ELR (cell line): ENCODE measurements at places on chromosomes 11 and 22.

DNA sequence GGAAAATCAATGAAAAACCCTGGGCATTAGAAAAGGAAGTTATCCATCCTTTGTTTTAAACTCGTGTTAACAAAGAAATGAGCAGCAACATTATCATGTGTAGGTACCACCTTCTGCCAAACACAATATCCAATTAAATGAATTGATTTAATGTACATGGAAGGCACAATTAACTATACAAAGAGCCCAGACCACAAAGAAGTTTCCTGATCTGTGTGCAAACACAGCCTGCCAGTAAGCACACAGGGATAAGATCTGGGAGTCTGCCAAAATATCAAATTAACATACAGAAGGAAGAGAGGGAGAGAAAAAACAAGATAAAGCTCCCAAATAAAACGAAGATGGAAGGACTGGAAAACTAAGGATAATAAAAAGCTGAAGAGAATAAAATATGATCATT, 54.1 kb upstream of the SLC25A1 start:
- no peak for DNase-seq

GRCh38 chr22:27372969-27373670, 428.4 kb downstream of the MN1 start:
- DNase-seq, result no peak

DNA sequence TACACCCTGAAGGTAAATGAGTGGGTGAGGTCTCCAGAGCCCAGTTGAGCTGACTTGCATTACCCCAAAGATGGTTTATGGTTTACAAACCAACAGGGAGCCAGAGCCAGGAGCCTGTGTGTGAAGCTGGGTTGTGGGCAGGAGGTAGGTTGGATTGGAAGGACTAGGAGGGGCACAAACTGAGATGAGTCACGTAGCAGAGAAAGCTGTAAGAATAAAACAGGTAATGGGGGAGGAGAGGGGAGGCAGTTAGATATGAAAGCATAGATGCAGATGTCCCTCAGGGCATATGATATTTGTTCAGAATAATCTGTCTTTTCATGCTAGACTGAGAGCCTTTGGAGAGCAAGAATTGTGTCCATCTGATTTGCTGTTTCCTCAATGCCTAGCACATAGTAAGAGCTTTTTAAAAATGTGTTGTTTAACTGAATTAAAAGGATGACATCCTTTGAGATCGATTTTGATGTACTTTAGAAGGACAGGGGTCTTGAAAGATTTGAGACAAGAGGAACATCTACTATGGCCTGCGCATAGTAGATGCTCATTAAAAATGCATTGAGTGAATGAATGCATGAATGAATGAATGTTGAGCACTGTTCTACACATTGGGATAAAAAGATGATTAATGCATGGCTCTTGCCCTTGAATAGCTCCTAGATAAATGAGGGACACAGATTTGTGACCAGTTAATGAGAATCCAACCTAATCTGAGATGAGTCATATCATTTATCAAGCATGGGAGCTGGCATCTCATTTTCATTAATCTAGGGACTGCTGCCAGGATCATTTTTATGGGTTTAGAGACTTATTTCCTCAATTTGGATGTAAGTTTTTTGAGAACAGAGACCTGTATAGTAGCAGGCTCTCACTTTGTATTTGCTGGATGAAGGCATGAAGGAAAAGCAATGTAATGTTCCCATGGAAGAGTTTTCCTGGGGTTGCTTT, 175.8 kb upstream of the BDNF start:
- no peak for DNase-seq

- no peak for DNase-seq
Measured at GRCh38 chr11:61083601-61084147, 18.6 kb upstream of the CD5 start.

DNA sequence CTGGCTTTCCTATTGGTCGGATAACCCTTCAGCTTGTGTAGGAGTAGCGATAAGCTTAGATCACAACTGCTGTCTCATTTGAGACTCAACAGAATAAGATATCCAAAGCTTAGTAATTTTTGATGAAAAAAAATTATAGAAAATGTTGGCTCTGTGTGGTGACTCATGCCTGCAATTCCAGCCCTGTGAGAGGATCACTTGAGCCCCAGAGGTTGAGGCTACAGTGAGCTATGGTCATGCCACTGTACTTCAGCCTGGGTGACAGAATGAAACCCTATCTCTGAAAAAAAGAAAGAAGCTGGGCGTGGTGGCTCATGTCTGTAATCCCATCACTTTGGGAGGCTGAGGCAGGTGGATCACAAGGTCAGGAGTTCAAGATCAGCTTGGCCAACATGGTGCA, 55.6 kb upstream of the RRM1 start:
- DNase-seq, result peak; percentile 41

DNA sequence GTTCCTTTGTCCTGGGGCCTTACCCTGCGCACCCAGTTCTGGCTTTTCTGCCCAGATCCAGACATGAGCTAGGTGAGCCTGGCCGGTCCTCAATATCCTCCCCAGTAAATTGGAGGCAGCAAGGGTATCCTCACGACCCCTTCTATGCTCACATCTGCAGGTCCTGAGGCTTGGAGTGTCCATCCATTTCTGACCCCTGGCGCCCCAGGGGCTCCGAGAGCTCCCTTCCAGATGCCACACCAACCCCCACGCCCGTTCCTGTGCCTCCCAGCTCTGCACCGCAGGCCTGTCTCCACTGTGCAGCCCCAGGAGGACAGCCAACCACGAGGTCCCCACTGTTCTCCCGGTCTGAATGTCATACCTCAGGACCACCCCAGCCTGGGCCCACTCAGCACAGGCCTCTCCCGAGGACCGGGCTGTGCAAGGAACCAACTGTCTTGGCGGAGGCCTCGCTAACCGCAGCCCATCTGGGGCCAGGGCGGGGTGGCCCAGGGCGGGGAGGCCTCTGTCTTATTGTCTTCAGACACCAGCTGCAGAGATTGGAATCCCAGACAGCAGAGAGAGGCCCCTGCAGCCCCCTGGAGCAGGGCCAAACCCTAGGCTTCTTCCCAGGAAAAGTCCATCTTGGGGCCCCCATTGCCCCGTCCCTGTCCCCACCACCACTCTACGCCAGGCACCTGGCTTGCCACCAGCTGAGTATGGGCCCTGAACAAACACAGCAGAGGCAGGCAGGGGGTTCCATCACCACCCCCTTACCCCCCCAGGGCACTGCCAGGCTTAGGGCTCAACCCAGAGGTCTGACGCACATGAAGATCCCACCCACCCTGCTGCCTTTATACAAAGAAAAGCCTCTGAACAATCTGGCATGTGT, 39.3 kb downstream of the ALX4 start:
- no peak for DNase-seq

GRCh38 chr11:116424615-116425261, 348.0 kb downstream of the BUD13 start:
- DNase-seq, result no peak

DNA sequence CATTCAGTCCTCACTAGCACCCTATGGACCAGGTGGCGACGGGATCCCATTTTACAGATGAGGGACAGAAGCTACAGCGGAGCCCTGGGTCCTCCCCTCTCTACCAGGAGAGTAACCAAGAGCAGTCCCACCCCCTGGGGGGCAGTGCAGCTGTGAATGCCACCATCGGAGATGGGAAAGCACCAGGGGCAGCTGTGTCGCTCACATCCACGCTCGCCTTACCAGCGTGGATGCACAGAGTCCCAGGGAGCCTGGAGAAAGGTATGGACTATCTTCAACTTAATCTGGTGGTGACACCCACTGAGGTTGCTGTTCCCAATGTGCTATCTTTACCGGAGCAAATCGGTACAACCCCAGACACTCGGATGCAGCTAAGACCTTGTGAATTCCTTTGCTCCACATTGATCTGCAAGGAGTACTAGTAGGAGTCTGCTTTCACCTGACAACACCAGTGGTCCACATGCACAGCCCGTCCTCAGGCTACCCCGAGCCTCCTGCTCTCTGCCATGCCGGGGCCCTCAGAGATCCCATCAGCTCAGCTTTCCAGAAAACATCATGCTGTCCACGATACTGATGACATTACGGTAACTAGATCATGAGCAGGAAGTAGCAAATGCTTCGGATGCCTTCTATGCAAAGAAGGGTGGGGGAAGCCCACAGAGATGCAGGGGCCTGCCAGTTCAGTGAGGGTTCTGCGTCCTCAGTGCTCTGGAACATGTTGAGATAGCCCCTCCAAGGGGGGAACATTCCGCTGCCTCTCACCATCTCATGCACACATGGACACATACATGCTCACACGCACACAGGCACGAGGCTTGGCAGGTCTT, 126.0 kb downstream of the CTTN start:
- no peak for DNase-seq
